ENCODE measurements at places on chromosomes 5 and 9.

DNA sequence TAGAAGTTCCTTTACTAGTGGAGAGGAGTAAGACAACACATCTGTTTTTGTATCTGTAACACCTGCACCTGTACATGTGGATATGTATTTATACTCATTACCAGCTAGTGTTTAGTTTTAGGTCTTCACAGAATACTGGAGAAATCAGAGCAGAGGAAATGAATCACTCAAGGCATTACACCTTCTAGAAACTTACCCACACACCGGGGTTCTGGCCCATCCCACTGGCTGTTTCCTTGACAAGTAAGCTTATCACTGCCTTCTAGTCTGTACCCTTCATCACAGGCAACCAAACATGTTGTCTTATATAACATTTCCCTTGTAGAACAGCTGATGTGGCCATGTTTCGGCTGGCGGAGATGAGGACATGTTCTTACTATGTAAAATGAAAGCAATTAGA, 76.7 kb downstream of the SVEP1 start:
- DNase-seq = no peak

GRCh38 chr5:122954719-122955118, 81.8 kb downstream of the PPIC start:
- no peak for DNase-seq

DNA sequence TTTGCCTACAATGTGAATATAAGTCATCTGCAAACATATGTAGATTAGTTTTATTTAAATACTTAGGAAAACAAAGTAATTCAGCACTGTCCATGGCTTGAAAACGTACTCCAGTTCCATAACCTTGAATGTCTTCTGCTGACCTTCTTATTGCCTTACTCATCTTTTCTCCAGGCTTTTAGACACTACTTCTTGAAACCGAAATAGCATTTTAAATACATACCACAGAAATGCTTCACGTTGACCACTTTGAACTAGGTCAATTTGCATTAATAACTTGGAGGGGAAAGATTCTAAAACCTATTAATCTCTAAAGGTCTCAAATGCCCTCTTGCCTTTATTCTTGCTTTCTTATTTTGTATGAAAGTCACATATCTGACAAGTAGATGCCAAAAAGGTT, 995.4 kb upstream of the ACO1 start:
- no peak for DNase-seq

- DNase-seq = no peak
These were observed 6.0 kb downstream of the PDGFRB start for GRCh38 chr5:150149618-150150017.

- DNase-seq = no peak
These were observed 86.4 kb upstream of the LHFPL2 start for GRCh38 chr5:78734950-78735349.

DNA sequence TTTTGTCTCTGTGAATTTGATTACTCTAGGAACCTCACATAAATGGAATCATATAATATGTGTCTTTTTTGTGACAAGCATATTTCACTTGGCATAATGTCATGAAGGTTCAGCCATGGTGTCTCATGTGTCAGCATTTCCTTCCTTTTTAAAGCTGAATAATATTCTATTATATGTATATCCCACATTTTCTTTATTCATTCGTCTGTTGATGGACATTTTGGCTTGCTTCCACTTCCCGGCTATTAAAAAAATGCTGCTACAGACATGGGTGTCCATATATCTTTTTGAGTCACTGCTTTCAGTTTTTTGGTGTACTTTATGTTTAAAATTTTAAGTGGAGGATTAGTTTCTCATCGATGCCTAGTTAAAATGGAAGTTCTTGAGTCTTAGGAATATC, 59.8 kb upstream of the C5orf63 start:
- DNase-seq = no peak
